ENCODE measurements at places on chromosomes 4 and X.

DNA sequence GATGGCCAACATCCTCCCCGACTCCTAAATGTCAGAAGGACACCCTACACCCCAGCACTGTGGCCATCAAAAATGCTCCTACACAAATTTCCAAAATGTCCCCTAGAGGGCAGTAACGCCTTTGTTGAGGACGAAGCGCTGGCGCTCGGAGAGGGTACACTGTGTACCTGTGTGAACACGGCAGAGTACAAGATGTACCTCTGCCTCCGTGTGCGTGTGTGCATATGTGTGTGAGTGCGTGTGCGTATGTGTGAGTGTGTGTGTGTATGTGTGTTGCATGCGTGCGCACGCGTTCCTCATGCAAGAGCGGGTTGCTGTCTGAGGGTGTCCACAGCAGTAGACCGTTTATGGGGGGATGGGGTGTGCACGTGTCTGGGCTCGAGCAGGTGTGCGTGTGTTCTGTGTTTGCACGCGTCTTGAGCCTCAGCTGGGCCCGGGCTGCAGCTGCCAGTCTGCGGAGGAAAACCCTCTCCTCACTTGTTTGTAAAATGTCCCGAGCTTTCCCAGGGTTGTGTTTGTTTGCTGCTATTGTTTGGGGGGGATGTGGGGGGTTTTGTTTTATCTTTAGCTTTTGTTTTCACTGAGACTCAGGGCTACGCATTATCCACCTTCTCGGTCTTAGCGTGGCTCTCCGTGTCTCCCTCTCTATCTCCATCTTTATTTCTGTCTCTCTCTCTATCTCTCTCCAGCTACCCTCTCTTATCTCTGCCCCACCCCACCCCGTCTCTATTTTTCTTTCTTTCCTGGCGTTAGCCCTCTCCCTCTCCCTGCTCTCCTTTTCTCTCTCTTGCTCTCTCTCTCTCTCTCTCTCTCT, 10.4 kb upstream of the TSPYL2 start:
- DNase-seq: peak; percentile 63

DNA sequence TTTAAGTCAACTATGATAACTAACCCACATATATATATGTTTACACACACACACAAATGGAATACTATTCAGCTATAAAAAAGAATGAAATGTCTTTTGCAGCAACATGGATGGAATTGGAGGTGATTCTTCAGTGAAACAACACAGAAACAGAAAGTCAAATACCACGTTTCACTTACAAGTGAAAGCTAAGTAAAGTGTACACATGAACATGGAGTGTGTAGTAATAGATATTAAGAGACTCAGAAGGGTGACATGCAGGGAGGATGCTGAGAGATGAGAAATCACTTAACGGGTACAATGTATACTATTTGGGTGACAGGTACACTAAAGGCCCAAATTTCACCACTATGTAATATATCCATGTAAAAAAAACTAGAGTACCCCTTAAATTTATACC, 146.5 kb downstream of the FBXW7 start:
- DNase-seq: no peak

DNA sequence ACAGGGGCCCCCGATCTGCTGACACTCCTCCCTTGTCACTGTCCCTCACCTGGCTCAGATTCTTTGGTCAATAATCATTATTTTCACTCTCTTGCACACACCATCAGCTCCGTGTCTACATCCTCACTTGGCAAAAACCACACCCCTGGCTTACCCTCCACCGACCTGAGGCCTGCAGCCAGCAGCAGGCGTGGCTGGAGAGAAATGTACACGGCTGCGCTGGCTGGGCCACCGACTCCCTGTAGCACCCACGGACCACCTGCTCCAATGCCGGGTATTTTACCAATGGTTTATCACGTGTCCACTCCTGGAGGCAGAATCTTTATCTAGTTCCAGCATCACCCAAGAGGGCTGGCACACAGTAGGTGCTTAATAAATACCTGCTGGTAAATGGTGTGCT, 98.4 kb downstream of the WFS1 start:
- DNase-seq: no peak

DNA sequence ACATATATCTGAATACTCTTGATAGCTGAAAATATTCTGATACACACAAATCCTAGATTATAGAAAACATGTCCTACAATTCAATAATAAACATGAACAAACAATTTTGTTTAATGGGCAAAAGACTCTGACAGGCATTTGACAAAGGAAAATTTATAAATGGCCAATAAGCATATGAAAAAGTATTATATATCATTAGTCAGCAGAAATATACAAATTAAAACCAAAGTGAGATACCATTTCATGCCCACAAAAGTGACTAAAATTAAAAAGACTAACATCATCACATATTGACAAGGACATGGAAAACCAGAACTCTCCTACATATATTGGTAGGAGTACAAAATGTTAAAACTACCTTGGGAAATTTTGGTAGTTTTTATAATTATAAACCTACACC, 2.7 kb upstream of the MAPK10 start:
- DNase-seq: no peak

GRCh38 chr4:1045193-1045594, 33.8 kb downstream of the FGFRL1 start:
- DNase-seq: no peak

DNA sequence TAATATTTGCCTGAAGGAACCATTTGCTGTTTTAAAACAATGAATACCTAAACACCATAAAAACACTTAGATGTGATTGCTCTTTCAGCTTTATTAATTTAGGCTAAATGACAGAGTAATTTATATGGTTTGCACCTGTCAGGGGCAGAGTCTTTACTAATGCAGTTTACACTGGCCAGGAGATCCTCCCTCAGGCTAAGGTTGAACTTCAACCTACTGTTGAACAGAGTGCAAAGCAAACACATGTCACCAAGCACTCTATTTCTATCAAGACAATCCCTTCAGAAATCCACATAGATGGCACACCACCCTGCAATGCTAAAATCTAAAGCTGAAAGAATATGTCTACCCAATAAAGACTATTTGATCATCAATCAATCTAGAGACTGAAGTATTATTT, 147.3 kb downstream of the KLHL13 start:
- DNase-seq: no peak

GRCh38 chrX:115650916-115651315, 89.9 kb downstream of the PLS3 start:
- DNase-seq: peak; percentile 42

DNA sequence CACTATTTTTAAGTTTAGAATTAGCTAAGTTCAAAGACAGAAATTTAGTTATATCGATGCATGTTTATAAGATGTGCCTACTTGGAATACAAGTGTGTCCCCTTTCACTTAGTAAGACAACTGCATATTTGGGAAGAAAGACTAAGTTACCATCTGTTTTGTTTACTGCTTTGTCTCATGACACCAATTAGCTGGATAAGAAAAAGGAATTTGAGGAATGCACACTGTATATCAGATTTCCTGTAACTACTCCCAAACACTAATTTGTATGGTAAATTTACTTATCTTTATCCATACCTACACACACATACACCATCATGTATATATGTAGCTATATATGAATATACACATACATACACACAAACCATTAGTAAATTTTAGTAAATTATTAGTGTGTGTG, 1442.8 kb upstream of the IGFBP7 start:
- no peak for DNase-seq

DNA sequence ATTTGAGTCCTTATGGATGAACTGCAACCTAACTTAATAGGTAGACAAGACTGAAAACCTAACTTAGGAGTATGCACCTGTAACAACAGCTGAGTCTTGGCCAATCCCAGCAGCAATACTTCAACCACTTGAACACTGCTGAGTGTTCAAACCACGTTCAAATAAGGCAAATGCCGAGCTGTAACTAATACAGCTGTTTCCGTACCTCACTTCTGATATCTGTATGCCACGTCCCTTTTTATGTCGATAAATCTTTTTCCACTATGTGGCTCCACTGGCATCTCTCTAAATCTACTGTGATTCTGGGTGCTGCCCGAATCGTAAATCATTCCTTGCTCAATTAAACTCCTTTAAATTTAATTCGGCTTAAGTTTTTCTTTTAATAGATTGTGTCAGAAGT, 459.7 kb downstream of the INPP4B start:
- no peak for DNase-seq

DNA sequence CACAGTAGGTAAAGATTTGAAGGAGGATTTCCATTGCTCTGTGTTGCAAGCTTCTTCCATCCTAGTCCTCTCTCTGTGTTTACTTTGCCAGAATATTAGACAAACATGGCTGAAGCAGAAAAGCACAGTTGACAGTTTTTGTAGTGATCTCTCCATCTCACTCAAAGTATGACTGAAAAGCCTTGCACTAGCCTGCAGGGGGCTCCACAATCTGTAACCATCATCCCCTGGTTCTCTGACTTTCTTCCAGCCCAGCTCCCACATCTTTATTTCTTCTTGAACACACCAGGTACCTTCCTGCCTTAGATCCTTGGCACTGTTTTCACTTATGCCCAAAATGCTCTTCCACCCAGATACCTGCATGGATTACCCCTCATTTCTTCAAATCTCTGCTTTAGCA, 34.1 kb upstream of the HHIP start:
- peak; percentile 37 for DNase-seq

DNA sequence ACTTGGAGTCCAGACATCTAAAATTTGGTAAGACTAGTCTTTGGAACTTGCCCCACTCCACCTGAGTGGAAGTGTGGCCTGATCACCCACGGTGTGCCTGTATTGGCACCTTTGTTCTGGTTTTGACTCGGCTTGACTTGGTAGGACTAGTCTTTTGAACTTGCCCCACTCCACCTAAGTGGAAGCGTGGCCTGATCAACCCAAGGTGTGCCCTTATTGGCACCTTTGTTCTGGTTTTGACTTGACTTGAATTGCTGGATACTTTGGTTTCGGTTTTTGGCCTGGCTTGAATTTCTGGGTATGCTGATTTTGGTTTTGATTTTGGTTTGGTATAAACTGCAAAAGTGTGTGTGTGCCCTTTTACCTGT, 44.7 kb upstream of the UGT2B7 start:
- DNase-seq: no peak

- no peak for DNase-seq
Observed at GRCh38 chr4:139785356-139785755, 119.7 kb downstream of the MGST2 start.

GRCh38 chr4:166308647-166309046, 435.6 kb downstream of the TLL1 start:
- DNase-seq: no peak

DNA sequence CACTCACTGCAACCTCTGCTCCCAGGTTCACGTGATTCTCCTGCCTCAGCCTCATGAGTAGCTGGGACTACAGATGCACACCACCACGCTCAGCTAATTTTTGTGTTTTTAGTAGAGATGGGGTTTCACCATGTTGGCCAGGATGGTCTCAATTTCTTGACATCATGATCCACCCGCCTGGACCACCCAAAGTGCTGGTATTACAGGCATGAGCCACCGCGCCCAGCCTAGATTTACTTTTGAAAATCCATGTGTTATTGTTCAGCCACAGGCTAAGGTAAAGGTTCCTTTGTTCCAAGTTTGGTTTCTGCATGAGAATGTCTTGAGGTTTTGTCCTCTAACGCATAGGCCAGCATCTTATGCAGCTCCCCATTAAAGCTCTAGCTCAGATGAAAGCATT, 371.6 kb downstream of the DMD start:
- DNase-seq: no peak

DNA sequence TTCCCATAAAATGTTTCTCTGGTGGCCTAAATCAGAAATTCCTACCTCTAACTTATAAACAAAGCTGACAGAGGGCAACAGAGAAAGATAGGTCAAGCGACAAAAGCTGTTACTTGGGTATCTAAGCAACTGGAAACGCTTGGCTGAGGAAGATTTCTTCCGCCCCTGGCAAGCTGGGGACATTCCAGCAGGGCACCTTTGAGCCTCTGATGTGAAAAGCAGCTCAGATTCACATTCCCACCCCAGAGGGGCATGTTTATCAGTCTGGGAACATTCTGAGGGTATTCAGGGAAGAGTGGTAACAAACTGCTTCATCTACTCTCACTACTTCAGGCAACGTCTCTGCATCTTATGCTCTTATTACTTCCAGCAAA, 3.5 kb upstream of the CDS1 start:
- DNase-seq: no peak

DNA sequence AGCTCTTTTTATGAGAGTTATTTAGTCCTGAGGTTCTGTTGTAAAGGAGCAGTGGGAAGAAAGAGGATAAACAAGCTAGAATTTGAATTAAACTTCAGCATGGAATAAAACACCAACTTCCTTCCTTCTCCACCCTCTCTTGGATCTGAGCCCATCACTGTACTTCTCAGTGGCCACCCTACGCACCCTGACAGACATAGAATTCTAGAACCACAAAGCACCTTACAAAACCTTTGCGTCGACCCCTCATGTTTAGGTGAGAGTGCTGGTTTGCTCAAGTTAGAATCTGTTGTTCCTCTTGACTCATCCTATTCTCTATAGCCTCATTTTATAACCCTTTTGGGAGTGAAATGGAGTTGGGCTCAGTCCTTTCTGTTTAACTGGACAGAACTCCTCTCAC, 84.6 kb upstream of the RPL34 start:
- no peak for DNase-seq

DNA sequence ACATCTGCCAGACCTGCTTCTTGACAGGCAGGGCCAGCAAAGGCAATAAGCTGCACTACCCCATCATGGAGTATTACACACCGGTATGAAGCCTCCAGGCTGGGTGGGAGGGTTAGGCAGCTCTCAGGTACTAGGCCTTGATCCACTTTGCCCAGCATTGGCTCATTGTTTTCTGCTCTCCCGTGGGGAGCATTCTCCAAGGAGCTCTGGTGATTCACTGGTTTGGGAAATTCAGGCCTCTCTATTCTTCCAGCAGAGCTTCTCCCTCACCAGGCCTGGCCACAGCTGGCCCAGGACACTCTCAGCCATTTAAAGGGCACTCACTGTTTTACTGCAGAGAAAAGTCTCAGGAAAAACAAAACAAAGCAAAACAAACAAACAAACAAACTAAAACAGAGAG, 33.0 kb downstream of the DRP2 start:
- no peak for DNase-seq

DNA sequence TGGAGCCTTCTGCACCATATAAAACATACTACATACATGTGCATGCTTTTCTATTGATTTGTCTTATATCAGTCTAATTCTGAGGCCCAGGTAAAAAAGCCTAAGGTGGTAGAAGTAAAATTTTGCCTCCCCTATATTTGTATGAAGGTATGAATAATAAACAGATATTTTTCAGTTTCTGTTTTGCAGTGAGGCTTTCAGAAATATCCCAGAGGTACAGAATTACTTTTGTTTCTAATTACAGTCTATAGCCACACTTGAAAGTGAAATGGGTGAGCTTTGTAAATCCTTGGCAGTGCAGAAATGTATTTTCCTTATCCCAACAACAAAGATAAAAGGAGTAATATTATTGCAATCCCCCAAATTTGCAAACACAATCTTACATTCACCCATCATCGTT, 59.5 kb downstream of the DDX60 start:
- DNase-seq: no peak

GRCh38 chrX:72255445-72255844, 16.6 kb upstream of the ERCC6L start:
- DNase-seq: no peak

All from fibroblast of villous mesenchyme (primary cell).